ENCODE measurements at places on chromosomes 7 and 10. TPM values are rescaled to one million over a fixed set of nuclear protein-coding genes. Genes with fewer than 3 reads are reported as not detected.

Gene ITGB1
- total RNA-seq = 1,263 TPM

Gene MEOX2
- 0.13 TPM for total RNA-seq

Gene FGL2
- 1.9 TPM for total RNA-seq

Gene TLX1
- total RNA-seq = not detected

Measured in epithelial cell of alveolus of lung (primary cell).